ENCODE measurements at places on chromosomes 2 and 18.

GRCh38 chr2:207926133-207926988 is 99.0 kb downstream of the PLEKHM3 start:
- DNase-seq = no peak

DNA sequence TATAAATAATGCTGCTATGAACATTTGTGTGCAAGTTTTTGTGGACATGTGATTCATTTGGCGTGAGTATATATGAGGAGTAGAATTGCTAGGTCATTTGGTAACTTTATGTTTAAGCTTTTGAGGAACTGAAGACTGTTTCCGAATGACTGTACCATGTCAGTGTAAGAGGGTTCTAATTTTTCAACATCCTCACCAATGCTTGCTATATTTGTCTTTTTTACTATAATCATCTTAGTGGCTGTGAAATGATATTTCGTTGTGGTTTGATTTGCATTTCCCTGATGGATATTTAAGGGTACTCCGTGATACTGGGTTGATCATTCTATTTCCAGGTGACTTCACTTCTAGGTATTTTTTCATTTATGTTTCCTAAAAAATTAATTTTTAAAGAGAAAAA is 241.1 kb downstream of the BCL2 start:
- DNase-seq = no peak

- no peak for DNase-seq
Measured at GRCh38 chr18:25434745-25435144, 82.8 kb upstream of the ZNF521 start.

DNA sequence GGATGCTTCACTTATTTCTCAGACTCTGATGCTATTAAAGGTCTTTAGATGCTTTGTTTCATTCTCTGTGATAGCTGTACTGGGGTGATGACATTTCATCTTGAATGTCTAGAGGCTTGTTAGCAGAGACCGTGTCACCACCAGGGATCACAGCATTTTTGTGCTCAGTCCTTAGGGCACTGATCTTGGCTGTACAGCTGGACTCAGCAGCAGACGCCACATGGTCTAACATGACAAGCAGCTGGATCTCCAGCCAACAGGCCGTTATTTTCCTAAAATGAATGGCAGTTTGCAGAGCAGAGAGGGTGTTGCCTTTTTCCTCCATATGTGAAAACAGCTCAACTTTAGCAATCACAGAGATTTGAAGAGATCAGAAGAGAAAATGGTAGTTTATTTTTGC is 491.8 kb downstream of the CDH2 start:
- DNase-seq = no peak

DNA sequence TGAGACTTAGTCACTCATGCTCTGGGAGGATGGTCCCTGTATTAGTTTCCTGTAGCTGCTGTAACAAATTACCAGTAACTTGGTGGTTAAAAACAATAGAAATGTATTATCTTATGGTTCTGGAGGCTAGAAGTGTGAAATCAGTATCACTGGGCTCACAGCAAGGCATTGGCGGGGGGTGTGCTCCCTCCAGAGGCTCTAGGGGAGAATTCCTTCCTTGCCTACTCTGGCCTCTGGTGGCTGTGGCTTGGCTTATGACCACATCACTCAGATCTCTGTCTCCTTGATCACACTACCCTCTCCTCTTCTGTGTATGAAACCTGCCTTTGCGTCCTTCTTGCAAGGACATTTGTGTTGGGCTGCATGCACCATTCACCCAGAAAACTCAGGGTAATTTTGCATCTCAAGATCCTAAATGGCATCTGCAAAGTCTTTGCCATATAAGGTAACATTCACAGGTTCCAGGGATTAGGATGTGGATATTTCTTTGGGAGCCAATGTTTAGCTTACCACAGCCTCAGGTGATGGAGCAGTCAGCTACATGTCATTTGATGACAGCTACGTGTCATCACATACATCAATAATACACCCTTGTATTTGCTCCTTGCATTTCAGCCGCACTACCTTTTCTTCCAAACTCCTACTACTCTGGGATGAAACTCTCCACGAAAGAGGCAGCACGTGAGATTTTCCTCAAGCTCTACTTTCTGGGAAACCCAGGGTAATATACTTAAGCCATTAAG is 49.6 kb upstream of the POU3F3 start:
- DNase-seq = no peak

GRCh38 chr18:21853775-21854552 is 113.4 kb downstream of the MIB1 start:
- no peak for DNase-seq

- no peak for DNase-seq
Measured at GRCh38 chr2:55418512-55419232, 984 bp downstream of the CCDC88A start.

GRCh38 chr2:199807966-199808365 is 43.0 kb downstream of the FTCDNL1 start:
- DNase-seq = no peak

DNA sequence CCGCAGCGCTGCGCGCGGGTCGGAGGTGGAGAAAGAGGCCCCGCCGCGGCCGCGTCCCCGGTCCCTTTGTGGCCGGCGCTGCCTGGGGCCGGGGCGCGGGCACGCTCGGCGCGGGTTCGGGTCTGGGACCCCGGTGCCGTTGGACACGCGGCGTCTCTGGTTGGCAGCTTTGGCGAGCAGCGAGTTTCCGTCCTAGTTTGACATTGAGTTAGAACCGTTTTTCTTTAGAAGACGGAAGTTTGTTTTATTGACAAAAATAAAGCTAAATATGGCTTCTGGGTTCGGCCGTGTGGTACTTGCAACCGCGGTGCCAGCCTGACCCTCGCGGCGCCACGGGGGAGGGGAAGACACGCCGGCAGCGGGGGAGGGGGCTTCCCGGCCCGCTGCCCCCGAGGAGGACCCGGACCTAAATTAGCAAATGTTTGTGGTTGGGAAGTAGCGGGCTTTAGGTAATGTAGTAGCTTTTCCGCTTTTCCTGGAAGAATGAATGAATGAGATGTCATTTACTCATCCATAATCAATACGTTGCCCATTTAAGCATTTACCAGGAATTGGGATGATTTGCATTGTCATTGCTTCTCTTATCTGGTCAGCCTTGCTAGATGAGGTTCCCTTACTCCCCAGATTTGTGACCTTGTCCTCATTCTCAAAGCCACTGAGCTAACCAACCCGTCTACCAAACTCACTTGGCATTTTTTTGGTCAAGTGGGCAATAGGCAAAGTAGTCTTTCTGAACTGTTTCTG is 530 bp downstream of the GALNT1 start:
- peak; percentile 29 for DNase-seq

DNA sequence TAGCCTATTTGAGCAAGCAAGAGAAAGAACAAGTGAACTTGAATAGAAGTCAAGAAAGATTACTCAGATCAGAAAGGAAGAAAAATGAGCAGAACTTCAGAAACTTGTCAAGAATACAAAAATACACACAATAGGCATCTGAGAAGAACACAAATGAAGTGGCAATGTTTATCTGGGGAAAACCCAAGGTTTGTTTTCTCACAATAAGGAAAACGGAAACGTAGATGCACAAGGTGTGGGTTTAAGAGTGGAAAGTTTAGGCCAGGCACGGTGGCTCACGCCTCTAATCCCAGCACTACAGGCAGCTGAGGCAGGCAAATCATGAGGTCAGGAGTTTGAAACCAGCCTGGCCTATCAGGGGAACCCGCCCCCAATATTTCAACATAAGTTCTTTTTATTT is 159.5 kb upstream of the GYPC start:
- no peak for DNase-seq

DNA sequence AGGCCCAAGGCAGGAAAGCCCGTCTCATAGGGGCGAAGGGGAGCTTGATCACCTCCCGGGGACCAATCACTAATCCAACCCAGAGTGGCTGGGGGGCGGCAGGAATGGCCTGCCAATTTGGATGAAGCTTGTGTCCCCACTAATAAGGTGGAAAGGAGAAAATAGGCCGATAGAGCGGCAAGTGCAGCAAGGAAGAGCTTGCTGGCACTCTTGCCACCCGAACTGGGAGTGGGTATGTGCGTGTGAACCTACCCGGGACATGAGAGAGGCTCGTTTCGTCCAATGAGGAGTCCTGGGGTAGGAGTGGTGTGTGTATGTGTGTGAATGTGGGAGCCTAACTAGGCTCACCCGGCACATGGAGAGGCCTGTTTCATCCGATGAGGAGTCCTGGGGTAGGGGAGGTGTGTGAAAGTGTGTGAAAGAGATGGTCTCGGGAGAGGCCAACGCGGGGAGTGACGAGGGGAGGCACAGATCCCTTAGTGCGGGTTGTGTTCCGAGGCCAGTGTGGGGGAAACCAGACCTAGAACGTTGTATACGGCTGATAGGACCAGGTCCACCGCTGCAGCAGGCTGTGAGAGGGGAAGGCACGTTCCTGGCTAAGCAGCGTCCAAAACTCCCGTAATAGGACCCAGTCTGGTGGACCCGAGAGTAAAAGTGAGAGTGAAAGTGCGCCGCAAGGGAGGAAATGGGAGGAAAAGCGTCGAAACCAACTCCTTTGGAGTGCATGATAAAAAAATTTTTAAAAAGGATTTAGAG is 47.1 kb upstream of the SELENOI start:
- DNase-seq = no peak

DNA sequence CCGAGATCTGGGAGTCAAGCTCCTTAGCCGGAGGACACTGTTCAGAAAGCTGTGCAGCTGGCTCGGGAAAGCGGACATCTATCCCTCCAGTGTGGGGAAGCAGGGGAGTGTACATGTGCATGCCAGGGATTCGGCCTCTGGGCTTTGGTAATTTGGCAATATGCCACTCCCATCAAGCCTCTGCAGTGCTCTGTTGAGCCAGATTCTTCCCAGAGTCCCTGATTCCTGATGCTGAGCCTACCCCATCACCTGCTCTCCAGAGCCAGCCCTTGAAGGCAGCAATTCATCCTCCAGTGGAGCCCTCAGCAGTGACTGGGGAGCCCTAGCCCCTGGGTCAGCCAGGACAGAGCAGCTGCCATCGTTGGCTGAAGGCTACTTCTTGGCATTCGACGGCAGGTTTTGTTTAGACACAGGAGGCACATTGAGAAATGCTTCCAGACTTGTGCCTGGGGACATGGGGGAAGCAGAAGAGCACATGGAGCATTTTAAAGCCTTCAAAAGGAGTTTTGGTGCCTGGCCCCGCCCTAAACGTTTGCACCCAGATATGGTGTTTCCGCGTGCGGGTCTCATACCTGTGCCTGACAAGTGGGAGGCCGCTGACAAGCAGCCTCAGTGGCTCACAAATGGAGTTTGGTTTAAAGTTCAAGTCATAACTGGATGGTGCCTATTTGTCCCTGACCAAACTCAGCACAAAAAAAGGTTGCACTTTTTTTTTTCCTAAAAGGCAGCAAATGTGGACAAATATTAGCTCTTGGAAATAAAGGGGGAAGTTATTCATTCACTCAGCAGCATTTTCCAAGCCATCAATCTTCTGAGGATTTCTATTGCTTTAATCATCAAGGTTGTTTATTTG is 272.8 kb downstream of the CYRIA start:
- DNase-seq = peak; percentile 39

GRCh38 chr2:223692191-223692947 is 90.2 kb upstream of the SCG2 start:
- no peak for DNase-seq

DNA sequence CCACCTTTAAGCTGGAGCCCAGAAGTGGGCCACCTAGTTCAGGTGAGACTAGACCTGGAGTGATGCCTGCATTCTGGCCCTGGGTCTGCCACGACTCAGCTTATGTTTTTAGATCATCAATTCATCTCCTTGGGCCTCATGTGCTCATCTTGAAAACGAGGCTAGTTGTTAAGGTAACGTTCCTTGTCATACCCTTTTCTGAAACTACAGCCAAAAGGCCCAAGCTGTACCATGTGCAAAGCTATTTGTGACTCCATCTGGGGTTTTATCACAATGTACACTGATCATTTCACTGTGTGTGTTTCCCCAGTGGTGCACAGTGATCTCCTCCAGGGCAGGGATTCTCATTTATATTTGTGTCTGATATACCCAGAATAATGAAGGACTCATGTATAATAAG is 138.4 kb upstream of the COPS8 start:
- DNase-seq = no peak

DNA sequence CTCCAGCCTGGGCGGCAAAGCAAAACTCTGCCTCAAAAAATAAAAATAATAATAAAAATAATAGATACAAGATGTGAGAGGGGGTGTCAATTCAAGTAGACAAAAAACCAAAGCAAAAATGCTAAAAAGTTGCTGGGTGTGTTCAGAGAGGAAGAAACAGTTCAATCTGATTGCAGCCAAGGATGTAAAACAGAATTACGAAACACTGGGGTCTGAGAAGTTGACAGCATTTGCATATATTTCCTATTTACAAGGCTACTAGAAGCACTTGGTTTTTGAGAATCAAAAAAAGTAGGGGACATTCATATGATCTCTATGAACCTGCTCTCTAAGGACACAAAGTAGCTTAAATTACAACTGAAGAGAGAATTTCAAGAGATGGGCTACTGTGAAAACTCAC is 7.6 kb downstream of the TRIP12 start:
- no peak for DNase-seq
